ENCODE measurements at places on chromosomes 11 and 22.

- DNase-seq, result no peak
Observed at GRCh38 chr11:23236826-23237555, 376.7 kb upstream of the CCDC179 start.

- no peak for DNase-seq
Observed at GRCh38 chr22:49322861-49323622, 504.6 kb downstream of the BRD1 start.

DNA sequence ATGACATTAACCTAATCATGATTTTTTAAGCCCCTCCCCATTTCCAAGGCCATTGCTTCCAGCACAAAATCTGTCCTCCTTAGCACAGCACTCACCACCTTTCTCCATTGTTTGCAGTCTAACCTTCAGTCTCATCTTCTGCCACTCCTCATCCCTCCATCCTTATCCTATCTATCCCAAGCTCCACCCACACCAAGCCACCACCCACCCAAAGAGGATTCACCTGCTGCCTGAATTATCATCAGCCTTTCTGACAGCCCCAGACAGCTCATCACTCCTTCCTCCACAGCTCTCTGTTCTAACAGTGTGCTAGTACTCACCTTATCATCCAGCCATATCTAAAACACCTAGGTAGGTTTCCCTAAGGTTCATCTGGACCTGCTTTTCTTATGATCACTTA is 20.7 kb upstream of the SMCO4 start:
- DNase-seq, result no peak

- DNase-seq, result no peak
Observed at GRCh38 chr11:113202431-113202830, 112.0 kb upstream of the TTC12 start.
